ENCODE measurements at places on chromosomes 2 and 18.

DNA sequence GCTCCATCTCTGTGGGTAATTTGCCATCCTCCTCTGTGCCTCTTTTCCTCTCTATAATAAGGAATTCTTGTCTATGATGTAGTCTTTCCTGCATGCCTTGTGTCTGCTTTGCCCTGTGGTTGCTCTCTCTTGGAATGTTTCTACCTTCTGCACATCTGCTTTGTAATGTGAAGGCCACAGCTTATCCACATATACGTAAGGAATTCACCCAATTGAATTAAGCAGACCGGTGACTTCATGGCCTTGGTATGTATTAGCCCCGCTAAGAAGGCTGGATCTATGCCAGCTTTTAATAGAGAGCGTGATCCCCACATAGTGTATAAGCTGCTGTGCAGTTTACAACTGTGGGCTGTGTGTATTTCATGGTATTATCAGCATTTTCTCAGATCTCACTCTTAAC, 274.7 kb downstream of the RNF144A start:
- no peak for DNase-seq

DNA sequence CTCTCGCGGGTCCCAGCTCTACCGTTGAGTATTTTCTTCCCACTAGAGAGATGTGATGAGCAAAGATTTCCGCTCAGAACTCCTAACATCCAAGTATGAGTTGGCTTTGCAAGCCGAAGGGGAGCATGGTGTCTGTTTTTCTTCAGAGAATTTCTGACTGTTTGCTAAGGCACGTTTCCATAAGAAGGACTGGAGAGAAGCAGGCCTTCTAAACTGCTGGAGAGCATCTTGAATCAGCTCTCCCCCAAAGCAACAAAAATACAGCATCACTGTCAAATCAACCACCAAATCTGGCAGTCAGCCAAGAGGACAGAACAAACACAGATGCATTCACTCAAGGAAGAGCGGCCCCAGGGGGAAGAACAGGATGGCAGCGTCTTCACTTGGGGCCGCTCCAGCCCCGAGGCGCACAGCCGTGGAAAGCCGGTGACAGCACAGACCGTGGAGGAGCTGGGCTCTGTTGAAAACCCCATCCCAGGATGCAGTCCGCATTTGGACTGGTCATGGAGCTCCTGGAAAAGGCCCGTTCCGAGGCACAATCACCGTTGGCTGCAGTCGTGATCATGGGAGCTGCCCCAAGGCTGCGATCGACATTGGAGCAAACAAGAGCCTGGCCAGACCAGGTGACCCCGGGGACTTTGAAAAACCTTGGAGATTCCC, 101.4 kb downstream of the NFATC1 start:
- DNase-seq = no peak

GRCh38 chr18:50663626-50664441, 103.9 kb downstream of the MAPK4 start:
- no peak for DNase-seq

- no peak for DNase-seq
Observed at GRCh38 chr18:13035249-13035914, 44.2 kb downstream of the CEP192 start.

DNA sequence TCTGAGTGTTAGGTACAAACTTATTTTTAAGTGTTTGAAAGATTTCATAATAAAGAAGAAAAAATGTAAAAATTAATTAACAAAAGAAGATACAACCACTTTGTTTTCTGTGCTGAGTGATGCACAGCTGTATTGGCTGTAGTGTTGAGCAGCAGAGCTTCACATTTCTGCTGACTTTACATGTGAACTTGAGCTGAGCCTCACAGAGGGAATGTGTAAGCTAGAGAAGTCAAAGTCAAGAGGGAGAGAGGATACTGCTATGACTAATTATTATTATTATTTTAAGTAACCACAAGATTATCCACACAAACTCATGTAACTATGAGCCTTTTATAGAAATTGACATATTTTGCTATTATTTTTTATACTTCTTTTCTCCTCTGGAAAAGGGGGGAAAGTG, 159.1 kb upstream of the ZSWIM2 start:
- DNase-seq = no peak

DNA sequence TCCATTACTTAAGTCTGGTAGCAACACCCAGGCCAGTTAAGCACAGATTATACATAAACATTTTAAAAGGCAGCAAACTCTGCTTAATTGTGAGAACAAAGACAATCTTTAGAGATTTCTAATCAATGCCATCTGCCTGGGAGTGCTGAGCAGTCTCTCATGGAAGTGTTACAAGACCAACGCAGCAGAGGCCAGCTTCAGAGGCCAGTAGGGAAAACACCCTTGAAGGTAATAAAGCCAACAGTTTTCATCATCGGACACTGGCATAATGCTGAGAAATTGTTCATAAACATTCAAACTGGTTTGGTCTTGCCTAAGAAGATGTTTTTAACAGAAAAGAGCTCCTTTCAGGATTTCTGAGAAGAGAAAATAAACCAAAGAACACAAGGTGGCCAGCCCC, 35.0 kb downstream of the EPB41L3 start:
- no peak for DNase-seq

GRCh38 chr18:11925800-11926481, 17.8 kb upstream of the MPPE1 start:
- DNase-seq = no peak

DNA sequence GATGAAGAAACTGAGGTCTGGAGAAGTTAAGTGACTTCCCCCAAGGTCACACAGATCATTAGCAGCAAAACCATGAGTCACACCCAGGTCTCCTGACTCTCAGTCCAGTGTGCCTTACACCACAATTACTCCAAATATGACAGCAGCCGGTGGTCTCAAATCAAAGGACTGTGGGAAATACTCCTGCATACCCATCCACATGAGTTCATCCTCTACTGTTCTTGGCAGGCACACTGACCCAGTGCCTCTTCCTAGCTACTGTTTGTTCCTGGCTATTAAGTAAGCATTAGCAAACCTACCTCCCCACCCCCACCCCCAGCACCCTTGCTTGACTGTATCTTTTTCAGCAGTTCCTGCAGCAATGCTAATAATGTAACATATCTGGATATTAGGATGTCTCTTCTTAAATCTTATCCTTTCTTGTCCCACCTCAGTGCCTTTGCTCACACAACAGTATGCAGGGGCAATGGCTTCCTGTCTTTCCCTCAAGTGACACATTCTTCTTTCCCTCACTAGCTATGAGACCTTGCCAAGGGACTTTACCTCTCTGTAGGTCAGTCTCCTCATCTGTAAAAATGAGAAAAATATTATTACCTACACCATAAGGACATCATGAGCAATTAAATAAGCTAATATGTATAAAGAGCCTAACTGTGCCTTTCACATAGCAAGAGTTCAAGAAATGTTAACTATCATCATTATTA, 46.2 kb downstream of the FAM98A start:
- DNase-seq = no peak

GRCh38 chr18:6249170-6249569, 165.5 kb downstream of the L3MBTL4 start:
- DNase-seq = no peak

- no peak for DNase-seq
Observed at GRCh38 chr2:101400506-101401325, 13.4 kb upstream of the CREG2 start.

- no peak for DNase-seq
Observed at GRCh38 chr2:132638313-132639040, 31.5 kb downstream of the LYPD1 start.

GRCh38 chr2:227221120-227221519, 56.7 kb downstream of the COL4A3 start:
- DNase-seq = no peak

DNA sequence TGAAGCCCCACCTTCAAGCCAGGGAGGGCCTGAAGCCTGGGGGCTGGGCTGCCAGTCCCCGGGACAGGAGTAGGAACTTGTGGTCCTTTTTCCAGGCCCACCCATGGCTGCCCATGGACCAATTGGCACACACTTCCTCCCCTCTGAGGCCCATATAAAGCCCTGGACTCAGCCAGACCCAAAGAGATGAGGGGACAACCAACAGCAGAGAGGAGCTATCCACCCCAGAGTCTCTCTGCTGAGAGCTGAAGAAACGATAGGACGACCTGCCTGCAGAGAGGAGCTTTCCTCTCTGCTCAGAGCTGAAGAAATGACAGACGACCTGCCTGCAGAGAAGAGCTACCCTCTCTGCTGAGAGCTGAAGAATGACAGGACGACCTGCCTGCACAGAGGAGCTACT, 43.8 kb upstream of the PEX13 start:
- no peak for DNase-seq

GRCh38 chr2:17270894-17271293, 247.3 kb downstream of the RAD51AP2 start:
- no peak for DNase-seq

DNA sequence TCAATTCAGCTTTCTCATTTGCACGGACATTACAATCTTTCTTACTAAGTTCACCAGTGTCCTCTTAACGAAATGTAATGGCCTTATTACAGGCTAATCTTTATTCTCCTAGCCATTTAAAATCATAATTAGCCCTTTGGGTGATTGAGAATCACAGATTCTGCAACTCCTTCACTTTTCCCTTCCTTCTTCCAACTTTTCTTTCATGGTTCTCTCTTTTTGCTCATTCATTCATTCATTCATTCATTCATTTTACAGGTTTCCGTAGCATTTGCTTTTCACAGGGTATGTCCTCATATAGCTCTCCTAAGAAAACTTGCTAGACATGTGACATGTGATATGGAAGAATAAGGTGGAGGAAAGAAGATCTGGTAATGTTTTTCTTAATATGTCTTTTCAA, 16.0 kb downstream of the TBR1 start:
- no peak for DNase-seq

GRCh38 chr18:8462651-8463185, 146.5 kb upstream of the RAB12 start:
- DNase-seq = no peak

GRCh38 chr2:207148020-207148419, 17.7 kb downstream of the KLF7 start:
- DNase-seq = no peak

DNA sequence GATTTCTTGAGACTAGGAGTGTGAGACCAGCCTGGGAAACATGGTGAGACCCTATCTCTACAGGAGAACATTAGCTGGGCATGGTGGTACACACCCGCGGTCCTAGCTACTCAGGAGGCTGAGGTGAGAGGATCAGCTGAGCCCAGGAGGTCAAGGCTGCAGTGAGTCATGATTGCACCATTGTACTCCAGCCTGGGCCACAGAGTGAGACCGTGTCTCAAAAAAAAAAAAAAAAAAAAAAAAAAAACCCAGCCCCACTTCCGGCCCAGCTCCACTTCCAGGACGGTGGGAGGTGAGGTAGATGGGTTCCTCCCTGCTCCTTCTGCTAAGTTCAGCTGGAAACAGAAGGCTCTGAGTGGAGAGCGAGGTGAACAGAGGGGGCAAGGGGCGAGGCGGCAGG, 41.4 kb upstream of the NFATC1 start:
- no peak for DNase-seq

DNA sequence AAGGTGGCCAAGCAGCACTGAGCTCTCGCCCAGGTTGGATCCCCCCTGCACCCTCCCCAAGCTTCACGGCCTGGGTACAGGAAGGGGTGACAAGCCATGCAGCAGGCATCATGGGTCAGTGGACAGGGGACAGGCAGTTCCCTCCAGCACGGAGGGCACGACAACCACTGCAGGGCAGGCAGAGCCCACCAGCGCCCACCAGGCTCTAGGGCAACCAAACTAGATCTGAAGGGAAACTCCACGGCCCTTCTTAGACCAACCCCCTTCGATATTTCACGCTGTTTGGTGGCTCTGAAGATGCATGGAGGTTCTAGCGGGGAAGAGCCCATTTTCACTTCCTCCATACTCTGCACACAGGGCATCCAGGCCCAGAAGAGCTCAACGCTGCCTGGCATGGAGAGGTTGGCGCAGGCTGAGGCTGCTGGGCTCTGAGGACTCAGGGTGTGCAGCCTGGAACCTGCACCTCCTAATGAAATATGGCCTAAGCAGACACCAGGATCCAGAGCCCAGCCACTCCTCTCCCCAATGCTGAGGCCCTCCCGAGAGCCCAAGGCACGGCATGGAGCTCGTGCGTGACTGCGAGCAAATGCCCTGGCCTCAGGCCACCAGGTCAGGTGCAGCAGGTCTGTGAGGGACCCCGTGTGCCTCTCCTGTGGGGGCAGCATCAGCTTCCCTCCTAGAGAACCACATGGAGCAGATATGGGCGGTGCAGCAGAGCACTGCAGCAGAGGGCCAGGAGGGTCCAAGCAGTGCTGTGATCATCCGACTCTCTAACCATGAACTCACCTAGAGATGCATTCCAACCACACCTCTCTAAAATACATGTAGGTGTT, 8.7 kb upstream of the MTERF4 start:
- DNase-seq = no peak

DNA sequence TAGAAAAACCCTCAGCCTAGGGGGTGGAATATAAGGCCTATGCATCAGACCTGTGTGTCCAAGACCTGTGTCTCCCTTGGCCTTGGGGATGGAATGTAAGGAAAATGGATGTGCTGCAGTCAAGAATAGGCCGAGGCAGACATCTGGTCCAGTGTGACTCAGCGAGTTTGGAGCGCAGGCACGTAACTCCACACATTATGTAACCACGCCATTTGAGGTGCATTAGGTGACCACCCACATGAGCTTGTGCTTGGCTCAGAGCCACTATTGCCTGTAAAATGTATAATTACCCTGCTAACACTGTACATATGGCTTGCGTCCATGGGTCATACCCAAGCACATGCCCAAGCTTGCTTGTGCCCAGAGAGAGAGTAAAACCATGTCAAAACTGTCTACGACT, 580.9 kb upstream of the HNMT start:
- no peak for DNase-seq

GRCh38 chr18:26383454-26384270, 157.4 kb downstream of the TAF4B start:
- no peak for DNase-seq

GRCh38 chr2:240626531-240627300, 1.4 kb downstream of the GPR35 start:
- no peak for DNase-seq

DNA sequence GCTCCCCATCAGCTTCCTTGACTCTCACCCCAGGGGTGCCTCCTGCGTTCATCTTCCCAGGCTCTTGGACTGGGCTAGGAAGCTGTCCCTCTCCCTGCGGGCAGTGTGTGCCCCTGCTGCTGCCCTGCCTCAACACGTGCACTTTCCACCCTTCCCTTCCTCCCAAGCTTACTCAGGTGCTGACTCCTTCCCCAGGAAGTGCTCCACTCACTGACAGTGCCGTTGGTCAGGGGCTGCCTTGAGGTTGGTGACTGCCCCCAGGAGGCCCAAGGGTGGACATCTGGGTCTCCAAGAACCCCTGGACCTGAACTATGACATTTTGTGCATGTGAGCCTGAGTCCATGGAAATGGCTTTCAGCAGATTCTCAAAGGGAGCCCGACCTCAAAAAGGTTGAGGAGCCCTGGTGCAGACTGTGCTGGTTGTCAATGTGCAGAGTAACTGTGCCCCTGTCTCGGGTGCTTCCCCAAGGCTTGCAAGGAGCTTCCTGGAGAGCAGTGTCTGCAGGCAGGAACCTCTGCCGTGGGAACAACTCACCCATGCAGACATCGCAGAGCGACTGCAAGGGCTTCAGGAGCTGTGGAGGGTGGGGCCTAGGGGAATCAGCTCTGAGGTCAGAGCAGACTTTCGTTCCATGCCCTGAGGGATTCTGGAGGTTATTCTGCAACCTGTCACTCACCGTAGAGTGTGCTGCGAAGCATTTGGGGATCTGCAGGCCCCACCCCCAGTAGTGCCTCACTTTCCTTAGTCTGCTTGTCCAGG, 116.5 kb upstream of the MCFD2 start:
- DNase-seq = no peak

GRCh38 chr2:15941481-15941850, 1.1 kb downstream of the MYCN start:
- no peak for DNase-seq

Data from T-helper 2 cell treated with Interferon-gamma antibody and Interleukin-4, amounts not matched to agents 5 μg/mL and 100 μg/mL, for 36 hours (primary cell).